Effector memory CD4-positive, alpha-beta T cell (primary cell): ENCODE measurements at places on chromosomes 5 and 9.

DNA sequence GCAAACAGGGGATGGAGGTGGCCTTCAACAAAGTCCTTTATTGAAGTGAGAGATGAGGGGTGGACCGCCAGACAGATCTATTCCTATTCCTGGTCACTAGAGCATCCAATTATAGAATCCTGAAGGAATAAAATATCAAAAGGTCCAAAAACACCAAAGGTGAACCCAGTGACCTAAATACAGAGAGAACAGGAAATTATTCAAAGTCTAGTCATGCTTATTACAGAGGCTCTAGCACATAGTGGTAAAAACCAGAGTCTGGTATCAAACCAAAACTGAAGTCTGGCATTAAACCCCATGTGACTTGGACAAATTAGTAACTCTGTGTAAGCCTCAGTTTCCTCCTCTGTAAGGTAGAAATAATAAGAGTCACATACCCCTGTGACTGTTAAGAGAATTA is 100.5 kb upstream of the SNX2 start:
- no peak for DNase-seq

DNA sequence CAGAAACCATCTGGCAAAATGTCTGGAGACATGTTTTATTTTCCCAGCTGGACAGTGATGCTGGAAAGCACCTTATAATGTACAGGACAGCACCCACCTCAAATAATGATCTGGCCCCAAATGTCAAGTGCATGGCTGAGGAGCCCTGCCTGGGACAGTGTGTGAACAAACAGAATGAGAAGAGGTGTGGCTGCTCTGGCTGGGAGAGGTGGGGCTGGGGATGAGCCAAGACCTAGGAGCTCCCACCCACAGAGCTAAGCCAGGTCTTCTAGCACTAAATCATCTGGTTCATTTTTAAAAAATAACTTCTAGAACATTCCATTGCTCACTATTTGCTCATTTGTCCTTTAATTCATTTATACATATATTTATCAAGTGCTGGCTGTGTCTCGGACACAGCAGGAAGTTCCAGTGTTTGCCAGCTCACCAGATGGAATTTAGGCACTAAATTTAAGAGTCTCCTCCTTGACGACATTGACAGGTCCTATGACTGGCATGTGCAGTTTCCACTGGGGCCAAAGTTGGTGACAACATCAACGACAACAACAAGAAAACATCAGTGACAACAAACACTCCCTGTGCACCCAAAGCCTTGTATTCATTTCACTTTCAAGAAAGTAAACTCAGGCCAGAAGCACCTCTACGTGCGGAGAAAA is 59.1 kb downstream of the GTF3C4 start:
- no peak for DNase-seq

DNA sequence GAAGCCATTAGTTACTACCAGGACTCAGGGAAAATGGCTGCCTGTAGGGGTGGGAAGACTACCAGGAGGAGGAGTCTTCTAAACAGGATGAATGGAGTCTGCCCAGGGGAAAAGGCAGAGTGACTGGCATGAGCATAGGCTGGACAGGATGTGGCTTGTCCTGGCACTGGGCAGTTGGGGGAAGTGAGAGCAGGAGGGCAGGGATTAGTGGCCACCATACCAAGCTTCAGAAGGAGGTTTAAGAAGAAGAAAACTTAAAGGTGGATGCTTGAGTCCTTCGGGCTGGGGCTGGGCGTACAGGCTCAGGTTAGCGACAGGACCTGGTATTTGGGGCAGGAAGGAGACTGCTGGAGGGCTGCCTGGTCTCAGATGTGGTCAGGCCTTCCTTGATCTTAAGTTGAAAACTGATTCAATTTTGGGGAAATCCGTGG is 5.0 kb upstream of the NSD1 start:
- no peak for DNase-seq

DNA sequence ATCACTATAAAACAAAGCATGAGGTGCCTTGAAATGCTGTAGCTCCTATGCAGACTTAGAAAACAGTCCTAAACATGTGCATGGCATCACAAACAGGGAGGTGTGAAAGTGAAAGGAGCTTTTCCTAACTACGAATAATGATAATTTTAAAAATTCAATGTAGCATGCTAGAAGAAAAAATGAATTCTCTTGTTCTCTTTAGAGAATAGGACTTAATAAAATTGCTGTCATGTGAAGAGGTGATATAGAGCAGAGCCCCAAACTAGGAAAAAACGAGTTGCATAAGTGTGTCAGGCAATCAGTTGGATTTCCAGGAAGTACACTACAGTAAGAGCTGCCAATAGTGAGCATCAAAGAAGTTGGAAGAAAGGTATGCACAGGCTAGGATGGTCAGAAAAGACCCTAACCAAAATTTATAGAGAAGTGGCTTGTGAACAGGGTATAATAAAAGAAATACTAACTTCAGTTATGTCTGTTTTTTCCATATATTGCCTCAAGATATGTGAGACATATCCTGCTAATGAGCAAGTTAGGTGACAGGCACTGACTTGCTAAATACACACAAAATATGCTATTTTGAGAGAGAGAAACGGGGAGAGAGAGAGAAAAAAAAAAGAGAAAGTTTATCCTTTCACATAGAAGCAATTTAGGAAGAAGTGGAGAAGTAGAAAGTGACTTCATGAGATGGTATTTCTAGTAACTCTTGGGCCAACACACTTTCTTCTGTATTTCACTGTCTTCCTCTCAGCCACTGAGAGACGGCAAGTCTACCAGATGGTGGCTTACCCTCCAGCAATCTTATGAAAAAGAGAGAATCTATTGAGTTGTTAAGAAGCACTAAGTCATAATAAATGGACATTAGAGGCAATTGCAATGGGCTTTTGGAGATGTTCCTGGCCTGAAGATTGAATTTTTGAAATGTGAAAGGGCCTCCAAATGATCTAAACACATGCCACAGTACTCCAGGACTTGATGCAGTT is 18.0 kb downstream of the ITGA2 start:
- DNase-seq, result no peak

DNA sequence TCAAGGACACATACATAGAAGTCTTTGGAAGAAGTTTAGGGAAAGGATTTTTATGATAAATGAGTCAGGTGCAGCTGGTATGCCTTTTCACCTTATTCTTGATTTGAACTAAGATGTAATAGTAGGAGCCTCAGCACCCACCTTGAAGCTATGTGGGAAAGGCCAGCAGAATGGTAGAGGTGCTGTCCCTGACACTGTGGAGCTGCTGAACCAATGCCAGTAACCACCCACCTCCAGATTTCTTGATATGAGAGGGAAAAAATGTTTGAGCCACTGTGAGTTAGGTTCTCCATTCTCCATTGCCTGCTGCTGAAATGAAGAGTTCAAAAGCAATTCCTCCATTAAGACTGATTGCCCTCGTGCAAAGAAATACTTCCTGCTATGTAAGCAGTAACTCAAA is 12.2 kb upstream of the HMGCR start:
- DNase-seq, result no peak

DNA sequence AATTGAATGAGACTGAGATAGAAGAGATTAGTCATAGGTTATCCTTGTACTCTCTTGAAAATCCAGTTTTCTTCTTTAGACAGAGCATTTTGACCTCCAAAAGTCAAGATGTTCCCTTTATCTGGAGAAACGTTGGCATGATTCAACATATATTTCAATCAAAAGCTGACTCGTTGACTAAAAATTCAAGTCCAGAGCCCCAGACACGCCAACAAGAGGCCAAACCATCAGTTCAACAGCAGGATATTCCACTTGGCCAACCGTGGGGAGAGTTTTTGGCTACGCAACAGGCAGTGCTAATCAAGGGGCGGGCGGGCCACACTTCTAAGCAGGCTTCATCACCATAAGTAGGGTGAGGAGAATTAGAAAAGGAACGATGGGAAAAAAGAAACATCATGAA is 119.1 kb downstream of the SLIT3 start:
- no peak for DNase-seq

DNA sequence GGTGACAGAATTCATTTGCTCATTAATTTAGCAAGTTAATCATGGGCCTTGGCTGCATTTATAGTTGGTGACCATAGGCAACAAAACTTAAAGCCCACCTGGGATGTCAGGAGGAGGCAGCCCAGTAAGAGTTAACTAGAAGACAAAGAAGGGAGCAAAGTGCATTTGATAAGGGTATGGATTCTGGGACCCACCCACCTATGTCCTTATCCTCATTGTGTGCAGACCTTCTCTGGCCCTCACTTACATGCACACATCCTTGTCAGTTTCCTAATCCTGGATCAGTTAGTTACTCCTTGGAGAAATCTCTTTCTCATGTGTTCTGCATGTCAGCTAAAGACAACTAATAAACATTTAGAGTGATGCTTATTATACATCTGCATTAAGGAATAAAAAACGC is 24.6 kb downstream of the MEF2C start:
- no peak for DNase-seq

- no peak for DNase-seq
Observed at GRCh38 chr5:57437976-57438805, 44.4 kb downstream of the ACTBL2 start.

- no peak for DNase-seq
Observed at GRCh38 chr5:114089259-114089658, 272.6 kb upstream of the KCNN2 start.

GRCh38 chr9:134676886-134677285 is 35.3 kb downstream of the COL5A1 start:
- no peak for DNase-seq

DNA sequence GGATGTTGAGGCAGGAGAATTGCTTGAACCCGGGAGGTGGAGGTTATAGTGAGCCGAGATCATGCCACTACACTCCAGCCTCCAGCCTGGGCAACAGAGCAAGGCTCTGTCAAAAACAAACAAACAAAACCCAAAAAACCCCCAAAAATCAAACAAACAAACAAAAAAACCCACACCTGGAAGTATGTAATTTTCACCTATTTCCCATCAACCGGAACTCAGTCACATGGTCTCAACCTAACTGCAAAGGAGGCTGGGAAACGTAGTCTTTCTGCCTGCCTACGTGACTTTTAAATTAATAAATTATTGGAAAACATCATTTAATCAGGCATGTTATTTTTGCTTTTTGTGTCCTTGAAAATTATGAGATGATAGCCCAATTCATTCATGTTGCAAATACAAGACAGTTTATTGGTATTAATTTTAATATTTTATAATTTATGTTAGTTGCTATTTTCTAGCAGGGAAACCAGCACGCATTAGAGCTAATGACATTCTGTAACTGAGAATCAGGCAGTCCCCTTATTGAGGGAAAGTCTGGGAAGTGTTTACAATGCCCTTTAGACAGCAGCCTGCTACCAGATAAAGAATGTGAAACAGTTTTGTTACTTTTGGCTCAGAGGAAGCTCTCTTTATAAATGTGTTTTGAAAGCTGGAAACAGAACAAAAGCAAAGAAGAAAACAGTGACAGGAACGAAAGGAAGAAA is 110.3 kb downstream of the NXNL2 start:
- DNase-seq, result no peak

GRCh38 chr5:50447228-50447627 is 6.1 kb upstream of the EMB start:
- DNase-seq, result no peak

DNA sequence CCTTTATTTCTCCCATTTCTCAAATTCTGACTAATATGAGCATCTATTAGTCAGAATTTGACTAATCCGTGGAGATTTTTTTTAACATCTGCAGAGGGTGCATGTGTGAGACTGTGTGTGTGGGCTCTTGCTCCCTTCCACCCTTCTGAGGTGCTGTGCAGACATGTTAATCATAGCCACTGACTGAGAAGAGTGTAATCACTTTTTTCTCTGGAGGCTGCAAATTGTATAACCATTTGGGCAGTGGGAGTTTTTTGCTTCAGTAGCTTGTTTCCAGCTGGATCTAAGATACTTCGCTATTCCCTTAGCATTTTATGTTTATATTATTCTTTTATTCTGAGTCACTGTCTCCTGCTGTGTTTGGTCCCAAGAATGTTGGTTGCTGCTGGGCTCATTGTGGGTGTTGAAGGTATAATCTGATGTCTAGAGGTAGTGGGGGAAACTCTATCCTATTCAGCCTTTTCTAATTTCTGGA is 66.2 kb downstream of the ARHGEF28 start:
- no peak for DNase-seq

- no peak for DNase-seq
Observed at GRCh38 chr5:10376544-10376943, 23.0 kb downstream of the MARCHF6 start.

DNA sequence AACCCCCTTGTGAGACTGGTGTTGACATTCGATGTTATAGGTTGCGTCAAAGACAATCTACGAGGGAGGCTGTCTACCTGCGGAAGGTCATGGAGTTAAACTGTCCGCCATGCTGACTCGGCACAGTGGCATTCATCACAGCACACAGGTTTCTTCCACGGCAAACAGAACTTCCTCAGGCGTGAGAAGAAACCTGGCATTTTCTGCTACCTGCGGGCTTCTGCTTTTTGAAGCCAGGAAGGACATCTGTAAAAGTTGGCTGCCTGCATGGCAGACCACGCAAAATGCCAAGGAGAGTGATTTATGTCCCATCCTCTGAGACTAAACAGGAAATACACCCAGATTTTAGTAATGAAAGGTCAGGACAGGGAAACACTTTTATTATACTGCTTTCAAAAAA is 809.8 kb upstream of the NUDT12 start:
- no peak for DNase-seq

DNA sequence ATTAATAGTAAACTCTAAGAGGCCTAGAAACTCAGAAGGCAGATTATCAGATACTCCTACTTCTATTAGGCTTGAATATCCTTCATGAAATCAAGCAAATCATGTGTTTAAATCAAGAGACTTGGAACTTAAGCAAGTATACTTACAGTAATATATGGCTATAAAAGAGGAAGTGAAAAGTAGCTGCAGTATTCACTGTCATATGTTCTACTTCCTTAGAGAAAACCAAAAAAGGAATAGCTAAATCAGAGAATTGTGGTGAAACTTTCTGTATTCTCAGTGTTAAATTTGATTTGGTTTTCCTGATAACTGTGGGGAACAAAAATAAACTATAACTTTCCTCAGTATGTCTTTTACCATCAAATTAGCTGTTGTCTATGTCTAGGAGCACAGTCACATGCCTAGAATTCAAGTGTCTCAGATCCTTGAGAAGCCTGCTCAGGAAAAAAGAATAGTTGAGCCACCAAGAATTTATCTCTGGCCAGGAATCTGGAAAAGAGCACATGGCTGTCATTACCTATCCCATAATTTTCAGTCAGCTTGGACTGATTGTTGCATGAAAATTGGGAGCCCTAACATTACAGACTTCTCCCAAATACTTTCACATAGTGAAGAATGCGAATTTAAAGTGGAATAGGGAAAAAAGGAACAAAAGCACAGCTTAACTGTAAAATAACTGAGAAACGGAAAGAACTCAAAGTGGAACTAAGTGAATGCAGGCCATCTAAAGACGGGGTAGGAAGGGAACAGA is 1.7 kb downstream of the FKBP15 start:
- no peak for DNase-seq

GRCh38 chr5:158458086-158458485 is 599.1 kb upstream of the CLINT1 start:
- DNase-seq, result no peak

- DNase-seq, result no peak
Observed at GRCh38 chr5:172582940-172583339, 58.1 kb upstream of the NEURL1B start.

- no peak for DNase-seq
Observed at GRCh38 chr9:35944173-35944572, 13.8 kb downstream of the OR2S2 start.

- no peak for DNase-seq
Observed at GRCh38 chr5:76291305-76292077, 111.6 kb upstream of the IQGAP2 start.

- no peak for DNase-seq
Observed at GRCh38 chr5:139462586-139463276, at the start of gene ECSCR. Gene ECSCR, minus strand, starts transcription at chr5:139462743. Its CDS starts 73 bp downstream, at chr5:139462670.

- DNase-seq, result no peak
Observed at GRCh38 chr5:140256726-140257125, 46.2 kb downstream of the PFDN1 start.
